Bone marrow (tissue), 2 donors: ENCODE measurements at places on chromosomes 16 and 17.

GRCh38 chr16:69669577-69669976, 56.8 kb downstream of the NQO1 start:
- no peak for DNase-seq

DNA sequence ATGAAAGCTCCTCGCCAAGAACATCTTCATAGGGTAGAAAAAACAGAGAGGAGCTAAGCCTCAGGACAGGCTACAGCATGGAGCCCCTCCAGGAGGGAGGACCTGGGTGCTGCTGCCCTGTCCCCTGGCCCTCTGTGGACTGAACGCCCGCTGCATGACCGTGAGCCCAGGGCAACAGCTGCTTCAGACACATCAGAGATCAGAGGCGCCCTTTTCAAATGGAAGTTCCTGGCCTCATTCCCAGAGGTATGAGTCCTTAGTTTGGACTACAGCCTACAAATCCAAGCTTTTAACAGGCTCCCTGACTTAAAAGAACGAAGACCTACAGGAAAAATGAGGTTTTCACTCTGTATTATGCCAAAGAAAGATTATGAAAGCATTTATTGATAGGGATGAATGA, 48.5 kb downstream of the ZNF18 start:
- DNase-seq, result no peak

DNA sequence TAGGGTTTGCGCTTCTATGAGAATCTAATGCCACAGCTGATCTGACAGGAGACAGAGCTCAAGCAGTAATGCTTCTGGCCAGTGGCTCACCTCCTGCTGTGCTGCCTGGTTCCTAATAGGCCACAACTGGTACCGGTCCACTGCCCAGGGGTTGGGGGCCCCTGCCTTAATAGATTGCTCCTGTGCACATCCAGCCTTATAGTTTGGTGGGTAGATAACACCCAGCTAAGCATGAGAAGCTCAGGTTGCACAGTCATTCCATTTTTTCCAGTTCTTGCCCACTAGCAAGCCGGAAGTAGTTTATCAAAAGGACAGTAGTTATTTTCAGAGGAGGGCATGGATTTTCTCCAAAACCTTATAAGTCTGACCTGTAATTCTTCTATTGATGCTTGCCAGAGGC, 7.6 kb downstream of the KRTAP1-5 start:
- no peak for DNase-seq

GRCh38 chr16:58843675-58844074, 109.6 kb upstream of the GOT2 start:
- DNase-seq, result peak; percentile 8

DNA sequence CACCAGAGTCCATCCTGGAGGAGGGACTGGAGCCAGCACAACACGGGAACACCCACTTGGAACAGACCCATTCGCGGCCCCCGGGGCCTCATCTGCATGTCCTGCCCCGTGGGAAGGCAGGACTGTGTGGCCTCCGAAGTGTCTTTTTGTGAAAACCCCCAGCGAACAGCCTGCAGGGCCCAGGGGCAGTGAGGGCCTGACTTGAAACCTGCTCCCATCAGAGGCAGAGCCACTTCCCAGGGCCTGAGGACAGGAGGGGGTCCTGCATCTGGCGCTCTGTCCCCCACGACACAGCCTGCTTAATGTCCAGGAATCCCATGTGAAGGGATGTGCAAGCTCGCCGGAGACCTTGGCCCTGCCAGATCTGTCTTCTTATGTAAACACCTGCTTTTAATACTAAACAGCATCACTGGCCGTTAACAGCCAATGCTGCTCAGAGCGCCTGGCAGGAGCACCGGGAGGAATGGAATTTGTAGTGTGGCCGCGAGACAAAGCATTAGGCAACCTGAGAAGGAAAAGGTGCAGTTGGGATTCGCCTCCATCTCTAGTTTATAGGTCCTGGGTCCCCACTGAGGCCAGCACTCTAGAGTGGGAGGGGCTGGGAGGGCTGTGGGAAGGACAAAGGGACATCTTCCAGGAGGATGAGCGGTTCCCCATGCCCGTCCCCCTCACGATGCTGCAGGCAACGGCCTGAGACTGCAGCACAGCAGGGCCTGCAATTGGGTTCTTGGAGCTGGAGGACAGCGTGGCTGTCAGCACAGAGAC, 9.6 kb upstream of the EVPL start:
- DNase-seq, result no peak

GRCh38 chr17:21098934-21099689, 27.7 kb upstream of the DHRS7B start:
- DNase-seq, result peak; percentile 14

DNA sequence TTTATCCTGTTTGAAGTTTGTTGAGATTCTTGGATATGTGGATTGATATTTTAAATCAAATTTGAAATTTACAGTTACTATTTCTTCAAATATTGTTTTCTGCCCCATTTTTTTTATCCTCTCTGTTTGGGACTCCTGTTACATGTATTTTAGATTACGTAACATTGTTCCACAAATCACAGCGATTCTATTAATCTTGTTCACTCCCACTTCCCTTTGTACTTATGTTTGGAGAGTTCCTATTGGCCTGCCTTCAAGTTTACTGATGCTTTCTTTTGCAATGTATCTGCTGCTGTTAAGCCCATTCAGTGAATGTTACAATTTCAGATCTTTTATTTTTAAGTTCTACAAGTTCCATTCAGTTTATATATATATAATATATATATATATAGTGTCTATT, 288.3 kb upstream of the TNRC6C start:
- no peak for DNase-seq

DNA sequence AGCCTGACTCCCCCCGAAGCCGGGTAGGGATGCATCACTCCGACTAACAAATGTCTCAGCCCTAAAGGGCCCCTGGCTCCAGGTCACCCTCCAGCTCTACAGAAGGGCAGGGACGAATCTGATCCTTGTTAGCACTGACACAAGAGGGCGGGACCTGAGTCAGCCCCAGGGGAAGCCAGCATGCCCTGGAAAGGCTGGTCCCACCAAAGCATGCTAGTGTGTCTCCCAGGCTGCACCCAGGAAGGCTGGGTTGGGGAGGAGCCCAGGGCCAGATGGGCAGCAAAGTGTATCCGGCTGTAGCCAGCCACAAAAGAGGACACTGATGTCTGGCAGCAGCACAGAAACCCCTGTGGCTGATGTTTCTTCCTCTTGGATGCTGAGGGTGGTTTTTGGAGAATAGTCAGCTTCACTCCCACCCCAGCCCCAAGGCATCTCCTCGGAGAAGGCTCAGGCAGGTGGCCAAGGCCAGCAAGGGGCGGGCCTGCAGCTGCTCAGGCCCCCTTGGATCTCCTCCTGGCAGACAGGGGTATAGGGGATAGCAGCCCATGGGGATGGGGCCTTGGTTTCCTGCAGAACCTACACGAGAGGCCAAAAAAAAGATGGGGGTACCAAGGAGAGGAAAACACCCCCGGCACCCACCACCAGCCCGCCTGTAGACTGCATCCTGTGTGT, 11.0 kb downstream of the NATD1 start:
- DNase-seq, result no peak

GRCh38 chr17:58300336-58300735, 19.6 kb upstream of the MPO start:
- DNase-seq, result no peak

GRCh38 chr17:78448356-78448993, 70.0 kb downstream of the PGS1 start:
- DNase-seq, result no peak

DNA sequence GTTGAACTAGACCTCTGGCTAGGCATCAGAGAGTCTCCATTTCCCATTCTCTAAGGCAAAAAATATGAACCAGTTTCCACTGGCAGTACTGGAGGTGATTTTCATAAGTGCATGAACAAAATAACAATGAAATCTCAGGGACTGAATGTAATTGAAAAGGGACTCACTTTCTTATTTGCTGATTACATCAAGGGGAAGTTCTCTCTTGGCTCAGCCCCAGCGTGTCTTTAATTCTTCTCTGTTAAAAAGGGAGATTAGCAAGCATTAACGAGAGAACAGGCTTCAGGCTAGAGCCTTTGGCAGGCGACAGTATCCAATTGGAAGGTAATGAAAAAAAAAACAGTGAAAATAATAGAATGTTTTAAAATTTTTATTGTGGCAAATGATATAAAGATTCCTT, 34.0 kb upstream of the ADAMTS18 start:
- no peak for DNase-seq

- no peak for DNase-seq
These were observed 174.4 kb upstream of the TOX3 start for GRCh38 chr16:52721331-52721730.

GRCh38 chr17:82021107-82021899, 1.4 kb downstream of the CENPX start:
- DNase-seq, result peak; percentile 11

- no peak for DNase-seq
These were observed 12.5 kb downstream of the FAHD1 start for GRCh38 chr16:1839554-1839953.

GRCh38 chr17:34542700-34543336, 36.6 kb upstream of the TMEM132E start:
- DNase-seq, result peak; percentile 2

DNA sequence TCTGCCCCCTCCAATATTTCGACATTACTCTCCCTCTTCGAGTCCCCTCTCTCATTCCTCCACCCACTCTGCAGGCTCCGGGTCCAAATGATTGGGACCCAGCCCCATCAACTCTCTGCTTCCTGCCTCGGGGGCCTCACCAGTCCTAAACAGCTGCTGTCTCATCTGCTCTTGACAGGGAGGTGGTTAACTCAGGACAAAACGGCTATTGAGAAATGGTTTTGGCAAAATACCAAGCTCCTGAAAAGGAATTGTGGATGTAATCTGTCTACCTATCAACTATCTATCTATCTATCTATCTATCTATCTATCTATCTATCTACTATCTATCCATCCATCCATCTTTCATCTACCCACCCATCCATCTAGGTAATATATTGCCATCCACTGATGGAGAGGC, 2.2 kb downstream of the CD300H start:
- DNase-seq, result no peak

DNA sequence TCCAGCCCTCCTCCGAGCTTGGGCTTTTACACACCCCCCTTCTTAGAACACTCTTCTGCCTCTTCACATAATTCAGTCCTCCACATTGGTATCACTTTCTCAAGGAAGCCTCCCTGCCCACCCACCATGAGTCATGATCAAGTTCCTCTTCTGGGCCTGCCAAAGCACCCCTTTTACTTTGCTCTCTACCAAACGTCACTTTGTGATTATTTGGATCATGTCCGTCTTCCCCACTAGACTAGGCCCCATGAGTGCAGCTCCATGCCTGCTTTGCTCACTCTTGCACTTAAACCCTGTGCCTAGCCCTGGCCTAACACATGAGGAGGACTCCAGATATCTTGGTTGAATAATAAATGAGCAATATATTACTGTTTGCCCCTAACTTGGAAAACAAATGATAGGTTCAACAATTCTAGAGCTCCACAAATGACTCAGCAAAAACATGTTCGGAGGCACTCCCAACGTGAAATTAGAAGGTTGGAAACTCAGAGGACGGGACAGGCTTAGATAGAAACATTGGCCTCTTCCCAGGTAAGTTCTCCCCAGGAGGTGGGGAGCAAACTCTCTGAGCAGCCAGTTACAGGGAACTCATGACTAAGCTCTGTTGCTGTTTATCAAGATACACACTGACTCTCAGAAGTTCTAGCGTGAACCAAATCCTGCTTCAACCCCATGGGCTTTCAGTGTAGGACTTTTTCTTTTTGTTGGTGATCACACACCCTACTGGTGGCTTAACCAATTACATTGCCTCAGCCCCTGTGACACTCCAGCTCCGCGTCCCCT, 28.3 kb downstream of the G6PC1 start:
- DNase-seq, result peak; percentile 99

DNA sequence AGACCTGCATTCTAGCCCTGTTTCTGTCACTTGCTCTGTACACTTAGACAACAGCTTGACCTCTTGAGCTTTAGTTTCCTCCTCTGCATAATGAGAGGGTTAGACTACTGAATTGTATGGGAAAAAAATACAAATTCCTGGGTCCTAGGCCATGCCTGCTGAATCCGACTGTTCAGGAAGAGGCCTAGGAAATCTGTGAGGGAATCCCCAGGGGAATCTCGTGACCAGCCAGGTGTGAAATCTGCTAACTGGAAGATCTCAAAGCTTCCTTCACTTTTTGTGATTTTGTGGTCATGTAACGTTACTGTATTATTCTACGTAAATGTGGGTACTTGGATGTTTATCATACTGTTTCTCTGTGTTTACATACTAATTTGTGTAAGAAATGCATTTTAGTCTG, 58.2 kb downstream of the CYLD start:
- DNase-seq, result no peak

GRCh38 chr16:82183004-82183397, 13.0 kb upstream of the MPHOSPH6 start:
- DNase-seq, result no peak

GRCh38 chr17:28507567-28508203, 1.5 kb downstream of the FOXN1 start:
- DNase-seq, result no peak

- DNase-seq, result no peak
These were observed 49.7 kb upstream of the PMFBP1 start for GRCh38 chr16:72221630-72222024.

DNA sequence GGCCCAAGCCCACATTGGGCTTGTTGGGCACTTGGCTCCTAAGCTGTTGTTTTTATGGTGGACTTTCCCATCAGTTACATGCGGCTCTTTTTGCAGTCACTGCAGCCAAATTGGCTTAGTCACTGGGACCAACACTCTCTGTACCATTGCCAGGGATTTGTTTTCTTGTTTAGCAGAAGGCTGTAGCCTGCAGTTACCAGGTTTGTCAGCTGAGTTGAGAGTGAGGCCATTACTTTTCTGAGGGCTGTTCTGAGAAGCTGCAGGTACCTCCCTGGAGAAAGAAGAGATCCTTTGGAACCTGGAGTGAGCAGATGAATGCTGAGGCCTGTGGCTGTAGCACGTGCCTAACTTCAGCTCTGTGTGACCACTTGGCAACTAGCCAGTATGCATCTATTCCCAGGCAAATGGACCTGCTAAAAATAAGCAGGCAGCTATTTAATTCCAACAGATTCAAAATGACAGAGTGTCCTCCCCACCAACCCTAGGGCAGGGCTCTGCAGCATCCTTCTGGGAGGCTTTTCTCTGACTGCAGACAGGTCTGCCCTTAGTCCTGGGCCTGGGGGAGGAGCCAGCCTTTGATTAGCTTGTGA, 12.9 kb downstream of the AKAP1 start:
- DNase-seq, result no peak

DNA sequence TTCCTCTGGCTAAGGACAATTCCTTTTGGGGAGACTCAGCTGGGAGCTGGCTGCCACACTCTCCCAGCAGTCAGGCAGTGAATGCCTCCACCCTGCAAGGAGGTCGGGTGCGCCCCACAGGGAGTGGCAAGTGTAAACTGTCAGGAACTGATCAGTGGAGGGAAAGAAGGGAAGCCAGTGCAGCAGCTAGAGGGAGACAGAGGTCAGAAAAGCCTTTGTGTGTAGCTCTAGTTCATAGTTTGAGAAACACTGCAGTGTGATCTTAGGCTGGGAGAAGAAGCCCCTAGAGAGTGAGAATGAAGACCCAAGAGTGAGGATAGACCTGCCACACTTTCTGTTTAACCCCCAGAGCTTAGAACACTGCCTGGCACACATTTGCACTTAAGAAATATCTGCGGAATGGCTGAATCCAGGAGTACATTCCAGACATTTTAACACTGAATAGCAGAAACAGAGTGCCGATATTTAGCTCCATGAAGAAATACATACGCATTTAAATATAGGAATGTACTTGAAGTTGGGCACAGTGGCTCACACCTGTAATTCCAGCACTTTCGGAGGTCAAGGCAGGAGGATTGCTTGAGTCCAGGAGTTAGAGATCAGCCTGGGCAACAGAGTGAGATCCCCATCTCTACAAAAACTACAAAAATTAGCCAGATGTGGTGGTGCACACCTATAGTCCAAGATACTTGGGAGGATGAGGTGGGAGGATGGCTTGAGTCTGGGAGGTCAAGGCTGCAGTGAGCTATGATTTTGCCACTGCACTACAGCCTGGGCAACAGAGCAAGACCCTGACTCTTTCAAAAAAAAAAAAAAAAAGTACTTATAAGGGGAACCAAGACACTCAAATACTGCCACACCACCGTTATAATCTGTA, 11.1 kb upstream of the SLC5A11 start:
- no peak for DNase-seq
